SK-N-DZ (cell line): ENCODE measurements at places on chromosomes 5 and 9.

DNA sequence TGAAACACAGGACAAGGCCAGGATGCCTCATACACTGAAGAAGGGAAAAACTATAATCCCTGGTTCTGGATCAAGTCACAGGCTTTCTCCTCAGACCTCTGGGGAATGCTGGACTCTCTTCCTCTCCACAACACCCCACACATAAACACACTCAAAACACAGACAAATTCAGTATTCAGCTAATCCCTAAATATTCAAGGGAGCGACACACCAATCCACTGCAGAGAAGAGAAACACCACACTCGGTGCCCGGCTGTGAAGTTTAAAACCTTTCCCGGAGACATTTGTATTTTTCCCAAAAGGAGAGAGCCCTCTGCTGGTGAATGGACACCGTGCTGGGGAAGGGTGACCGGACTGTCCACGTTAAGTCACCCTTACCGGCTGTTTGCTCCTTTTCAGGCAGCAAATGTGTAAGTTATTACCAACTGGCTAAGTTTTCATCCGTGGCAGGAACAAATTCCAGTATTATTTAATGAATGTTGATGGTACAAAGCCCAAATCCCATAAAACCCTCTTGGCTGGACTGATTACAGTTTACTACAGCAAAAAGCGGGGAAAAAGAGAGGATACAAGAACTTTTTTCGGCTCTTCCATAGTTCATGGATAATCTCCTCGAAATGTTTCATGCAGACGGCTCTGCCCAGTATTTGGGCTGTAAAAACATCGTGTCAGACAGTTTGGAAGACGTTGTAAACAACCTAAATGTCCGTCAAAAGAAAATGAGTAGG is 130.9 kb upstream of the SLC30A5 start:
- peak; percentile 72 for DNase-seq

- no peak for DNase-seq
Observed at GRCh38 chr9:137520614-137521404, 29.4 kb downstream of the PNPLA7 start.

- DNase-seq = no peak
Observed at GRCh38 chr9:113349445-113350094, at the start of gene BSPRY. Gene BSPRY (plus strand): TSS chr9:113349541. CDS start chr9:113349580, 39 bp downstream.

DNA sequence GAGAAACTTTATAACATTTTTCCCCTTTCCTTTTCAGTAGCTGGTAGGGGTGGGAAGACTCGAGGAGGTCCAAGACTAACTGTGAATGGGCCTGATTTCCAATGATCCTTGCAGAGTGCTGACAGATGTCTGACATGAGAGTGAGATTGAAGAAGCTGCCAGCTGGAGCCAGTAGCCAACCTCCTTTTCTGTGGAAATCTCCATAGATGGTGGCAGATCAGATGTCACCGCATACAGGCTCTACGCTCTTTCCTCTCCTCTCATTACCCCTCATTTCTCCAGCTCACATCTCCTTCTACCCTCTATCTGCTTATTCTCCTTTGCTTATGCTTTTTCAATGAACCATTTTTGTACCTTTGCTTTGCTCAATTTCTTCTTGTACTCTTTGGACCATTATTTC is 395.2 kb upstream of the TNC start:
- no peak for DNase-seq

DNA sequence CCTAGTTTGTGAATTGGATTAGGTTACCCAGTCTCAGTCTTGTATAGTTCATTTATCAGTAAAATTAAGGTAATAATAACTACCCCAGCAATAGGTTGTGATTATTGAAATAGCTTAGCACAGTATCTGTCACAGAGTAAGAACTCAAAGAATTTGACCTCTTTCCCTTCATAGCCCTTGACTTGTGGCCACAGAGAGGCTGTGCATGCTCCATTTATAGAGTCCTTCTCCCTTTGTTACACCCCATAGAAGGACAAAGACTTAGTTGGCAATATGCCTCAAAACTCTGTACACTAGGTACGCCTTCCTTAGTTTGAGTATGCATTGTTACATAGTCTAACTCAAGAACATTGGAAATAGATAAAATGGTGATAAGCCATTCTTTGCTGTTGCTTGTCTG is 257.2 kb downstream of the KCTD16 start:
- DNase-seq = no peak

DNA sequence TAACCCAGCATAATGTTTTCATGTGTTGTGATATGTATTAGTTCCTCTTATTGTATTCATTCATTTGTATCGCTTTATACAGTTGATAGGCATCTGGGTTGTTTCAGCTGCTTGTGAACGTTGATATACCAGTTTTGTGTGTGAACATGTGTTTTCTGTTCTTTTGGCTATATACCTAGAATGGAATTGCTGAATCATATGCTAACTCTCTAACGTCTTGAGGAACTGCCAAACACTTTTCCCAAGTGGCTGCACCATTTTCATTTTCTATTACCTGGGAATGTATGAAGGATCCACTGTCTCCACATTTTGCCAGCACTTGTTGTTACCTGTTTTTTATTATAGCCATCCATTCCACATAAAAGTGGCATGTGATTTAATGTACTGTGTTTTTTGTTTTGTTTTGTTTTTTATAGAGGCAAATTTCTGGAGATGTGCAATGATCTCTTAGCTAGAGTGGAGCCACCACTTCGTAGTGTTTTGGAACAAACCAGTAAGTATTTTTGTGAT is 34.6 kb downstream of the HSPA4 start:
- no peak for DNase-seq

DNA sequence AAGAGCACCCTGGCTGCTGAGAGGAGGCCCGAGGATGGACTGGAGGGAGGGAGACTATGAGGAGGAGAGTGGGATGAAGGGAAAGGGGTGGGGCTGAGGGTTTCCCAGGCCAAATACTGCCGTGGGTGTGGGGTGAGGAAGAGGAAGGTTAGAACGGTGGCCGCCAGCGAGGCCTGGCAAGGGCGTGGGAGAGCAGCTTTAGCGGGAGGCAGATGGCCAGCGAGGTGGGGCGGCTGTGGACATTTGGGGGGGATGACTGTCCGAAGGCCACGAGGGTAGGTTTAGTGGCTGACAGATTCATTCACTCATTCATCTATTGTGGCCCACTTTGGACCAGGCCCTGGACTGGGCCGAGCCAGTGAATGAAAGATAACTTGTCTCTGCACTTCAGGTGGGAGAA is 47.8 kb upstream of the NEURL1B start:
- no peak for DNase-seq

DNA sequence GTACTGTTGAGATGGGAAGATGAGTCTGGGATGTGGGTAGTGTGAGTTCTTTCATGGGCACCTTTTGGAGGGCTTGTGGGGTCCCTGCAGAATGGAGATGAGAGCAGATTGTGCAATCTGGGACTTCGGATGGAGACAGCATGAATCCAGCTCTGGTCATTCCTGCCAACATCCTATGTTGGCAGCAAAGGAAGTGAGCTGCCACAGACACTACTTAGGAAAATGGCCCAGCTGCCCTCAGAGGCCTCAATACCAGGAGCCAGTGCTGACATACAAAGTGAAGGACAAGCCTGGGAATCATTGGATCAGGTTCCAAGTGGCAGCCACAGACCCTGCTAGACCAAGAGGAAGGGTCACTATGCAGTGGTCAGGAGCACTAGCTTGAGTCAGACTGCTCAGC is 402.8 kb downstream of the CDK5RAP2 start:
- DNase-seq = no peak

DNA sequence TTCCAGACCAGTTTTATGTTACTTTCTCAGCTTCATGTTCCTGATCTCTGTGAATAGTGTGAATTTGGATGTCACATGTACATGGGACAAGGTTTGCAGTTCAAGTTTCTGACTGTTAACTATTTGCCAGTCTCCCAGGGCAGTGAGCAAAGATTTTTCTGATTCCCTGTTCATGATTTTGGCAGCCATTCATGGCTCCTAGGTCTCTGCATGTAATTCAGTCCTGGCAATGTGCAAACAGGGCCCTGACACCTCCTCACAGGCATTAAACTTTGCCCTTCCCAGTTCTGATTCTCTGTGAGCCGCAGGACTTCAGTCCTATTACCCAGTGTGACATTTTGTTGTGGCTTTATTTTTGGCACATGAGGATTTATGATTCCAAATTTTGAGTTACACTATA is 349.7 kb downstream of the ARRDC3 start:
- no peak for DNase-seq

- no peak for DNase-seq
Observed at GRCh38 chr5:138770977-138771376, 17.8 kb downstream of the CTNNA1 start.

GRCh38 chr9:129835860-129836223 is 584 bp downstream of the USP20 start:
- no peak for DNase-seq

- DNase-seq = no peak
Observed at GRCh38 chr9:116859763-116860162, 172.7 kb downstream of the TRIM32 start.

DNA sequence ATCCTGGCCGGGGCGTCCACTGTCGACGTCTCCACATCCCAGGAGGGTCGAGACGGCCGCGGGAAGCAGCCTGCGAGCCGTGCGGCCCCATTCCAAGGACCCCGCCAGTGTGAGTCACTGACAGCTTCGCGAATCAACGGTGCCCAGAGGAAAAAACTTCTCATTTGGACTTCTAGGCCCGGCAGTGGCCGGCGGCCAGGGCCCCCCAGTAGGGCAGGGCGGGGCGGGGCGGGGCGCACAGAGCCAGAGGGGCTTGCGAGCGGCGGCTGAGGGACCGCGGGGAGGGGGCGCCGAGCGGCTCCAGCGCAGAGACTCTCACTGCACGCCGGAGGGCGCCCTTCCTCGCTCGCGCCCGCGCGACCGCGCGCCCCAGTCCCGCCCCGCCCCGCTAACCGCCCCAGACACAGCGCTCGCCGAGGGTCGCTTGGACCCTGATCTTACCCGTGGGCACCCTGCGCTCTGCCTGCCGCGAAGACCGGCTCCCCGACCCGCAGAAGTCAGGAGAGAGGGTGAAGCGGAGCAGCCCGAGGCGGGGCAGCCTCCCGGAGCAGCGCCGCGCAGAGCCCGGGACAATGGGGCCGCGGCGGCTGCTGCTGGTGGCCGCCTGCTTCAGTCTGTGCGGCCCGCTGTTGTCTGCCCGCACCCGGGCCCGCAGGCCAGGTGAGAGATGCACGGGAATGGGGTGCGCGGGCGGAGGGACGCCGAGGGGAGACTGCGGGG is at the start of gene F2R:
TSS of gene F2R (plus strand) at position 391 of the 720 bp plus-strand sequence. CDS start at position 573, 182 bp downstream.
- peak; percentile 63 for DNase-seq

GRCh38 chr9:116605060-116605459 is 82.0 kb upstream of the TRIM32 start:
- DNase-seq = no peak

GRCh38 chr5:143870871-143871632 is 59.1 kb downstream of the HMHB1 start:
- DNase-seq = no peak

DNA sequence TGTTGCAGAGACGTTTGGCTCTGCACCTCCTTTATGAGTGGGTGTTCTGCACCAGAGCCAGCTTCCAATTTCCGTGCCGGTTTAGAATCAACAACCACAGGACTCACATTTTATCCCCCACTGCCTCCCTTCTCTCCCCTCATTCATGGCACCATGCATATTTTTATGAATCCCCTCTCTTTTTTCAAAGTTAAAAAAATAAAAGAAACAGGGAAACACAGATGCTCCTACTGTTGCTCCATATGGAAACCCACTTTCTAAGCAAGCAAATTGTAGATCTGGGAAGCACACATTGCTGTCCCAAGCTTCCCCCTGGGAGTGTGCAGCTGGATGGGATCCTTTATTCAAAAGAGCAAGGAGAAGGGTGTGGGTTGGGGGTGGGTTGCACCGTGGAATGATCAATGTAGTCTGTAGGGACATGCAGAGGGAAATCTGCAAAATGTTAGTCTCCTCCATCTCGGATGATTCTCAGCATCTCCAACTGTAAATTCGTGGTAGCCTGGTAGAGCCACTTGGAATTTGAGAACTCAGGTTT is 410.0 kb upstream of the ADAMTSL1 start:
- no peak for DNase-seq

GRCh38 chr5:138077064-138077696 is 6.7 kb upstream of the WNT8A start:
- peak; percentile 62 for DNase-seq

DNA sequence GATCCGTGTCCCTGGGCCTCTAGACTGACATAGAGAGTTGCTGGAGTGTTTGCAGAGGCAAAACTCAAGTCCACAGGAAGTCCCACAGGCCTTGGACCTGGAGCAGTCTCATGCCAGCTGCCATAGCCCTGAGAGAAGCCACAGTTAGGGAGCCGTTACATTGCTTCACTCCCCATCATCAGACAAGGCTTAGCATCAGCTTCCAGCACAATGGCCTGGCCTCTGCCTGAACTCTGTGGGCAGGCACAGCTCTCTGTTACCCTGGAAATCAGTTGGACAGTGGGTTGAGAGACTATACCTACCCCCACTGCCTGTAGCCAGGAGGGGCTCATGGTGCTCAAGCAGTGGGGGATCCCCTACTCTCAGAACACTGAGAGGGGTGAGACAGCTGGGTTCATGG is 16.2 kb upstream of the C9orf72 start:
- no peak for DNase-seq

GRCh38 chr9:10614196-10614800 is 1.5 kb upstream of the PTPRD start:
- no peak for DNase-seq

DNA sequence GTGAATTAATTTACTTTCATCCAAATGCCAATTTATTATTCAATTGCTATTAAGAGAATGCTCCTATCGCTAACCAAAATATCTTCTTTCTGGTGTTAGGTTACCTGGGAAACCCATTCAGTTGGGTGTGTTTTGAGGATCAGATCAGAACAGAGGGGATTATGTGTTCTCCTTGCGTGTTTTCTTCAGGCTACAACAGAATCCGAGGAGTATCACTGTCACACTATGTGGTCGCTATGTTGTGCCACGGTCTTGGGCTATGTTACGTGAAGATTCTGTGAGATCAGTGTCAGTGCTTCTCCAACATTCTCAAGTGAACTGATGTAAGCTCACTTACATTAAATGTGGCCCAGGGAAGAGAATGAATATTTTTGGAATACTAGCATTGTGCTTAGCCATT is 39.0 kb downstream of the ADCY2 start:
- DNase-seq = no peak

DNA sequence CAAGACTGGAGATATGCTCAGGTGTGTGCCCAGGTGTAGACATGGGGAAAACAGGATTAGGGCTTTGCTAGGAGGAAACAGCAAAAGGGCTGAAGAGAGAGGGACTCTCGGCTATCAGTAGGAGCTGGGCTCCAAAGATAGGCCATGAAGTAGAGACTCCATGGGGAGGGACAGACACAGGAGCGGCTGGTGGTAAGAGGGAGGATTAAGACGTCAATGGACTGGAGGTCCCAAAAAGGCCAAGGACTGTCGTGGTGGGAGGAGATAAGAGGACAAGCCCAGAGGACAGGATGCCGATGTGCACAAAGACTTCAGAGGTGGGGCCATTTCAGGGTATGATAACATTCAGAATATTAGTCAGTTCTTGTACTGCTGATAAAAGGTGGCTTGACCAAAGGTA is 93.1 kb downstream of the SAXO1 start:
- no peak for DNase-seq

- DNase-seq = no peak
Observed at GRCh38 chr9:27535701-27536118, 6.1 kb upstream of the MOB3B start.

- DNase-seq = no peak
Observed at GRCh38 chr9:129643706-129644105, 1.8 kb upstream of the ASB6 start.
